Cardiac ventricle fibroblast (primary cell): ENCODE measurements at places on chromosomes 7 and 10. TPM values are rescaled to one million over a fixed set of nuclear protein-coding genes. Genes with fewer than 3 reads are reported as not detected.

MCM10 gene
- 0.31 and 4.2 TPM in 2 replicates for total RNA-seq

HABP2 gene
- total RNA-seq: not detected in 2 replicates

RASSF4 gene
- 6.4 and 7.4 TPM in 2 replicates for total RNA-seq

CRHR2 gene
- not detected in 2 replicates for total RNA-seq

GPR141 gene
- total RNA-seq: not detected in 2 replicates

TMEM225B gene
- total RNA-seq: 0.87 TPM in 1 of 2 replicates, not detected in the other

SUGCT gene
- 2.5 and 4.3 TPM in 2 replicates for total RNA-seq

RPEL1 gene
- total RNA-seq: not detected in 2 replicates

LMOD2 gene
- not detected in 2 replicates for total RNA-seq

ZNF775 gene
- 3.2 and 6.6 TPM in 2 replicates for total RNA-seq

MEST gene
- total RNA-seq: 56.7 and 65.4 TPM in 2 replicates

COX15 gene
- 26.8 and 28.9 TPM in 2 replicates for total RNA-seq

TLX1 gene
- not detected in 2 replicates for total RNA-seq

TMEM209 gene
- 7.1 and 11.3 TPM in 2 replicates for total RNA-seq

LGI1 gene
- not detected in 2 replicates for total RNA-seq

LYZL2 gene
- total RNA-seq: not detected in 2 replicates

MALRD1 gene
- 0.50 and 1.1 TPM in 2 replicates for total RNA-seq

ZSCAN21 gene
- total RNA-seq: 8.4 and 9.9 TPM in 2 replicates

OR2A1 gene
- 0.05 TPM in 1 of 2 replicates, not detected in the other for total RNA-seq
